AG10803 (cell line): ENCODE measurements at places on chromosomes 13 and 19.

- DNase-seq, result no peak
These were observed 21.4 kb downstream of the MAP4K1 start for GRCh38 chr19:38596057-38596981.

DNA sequence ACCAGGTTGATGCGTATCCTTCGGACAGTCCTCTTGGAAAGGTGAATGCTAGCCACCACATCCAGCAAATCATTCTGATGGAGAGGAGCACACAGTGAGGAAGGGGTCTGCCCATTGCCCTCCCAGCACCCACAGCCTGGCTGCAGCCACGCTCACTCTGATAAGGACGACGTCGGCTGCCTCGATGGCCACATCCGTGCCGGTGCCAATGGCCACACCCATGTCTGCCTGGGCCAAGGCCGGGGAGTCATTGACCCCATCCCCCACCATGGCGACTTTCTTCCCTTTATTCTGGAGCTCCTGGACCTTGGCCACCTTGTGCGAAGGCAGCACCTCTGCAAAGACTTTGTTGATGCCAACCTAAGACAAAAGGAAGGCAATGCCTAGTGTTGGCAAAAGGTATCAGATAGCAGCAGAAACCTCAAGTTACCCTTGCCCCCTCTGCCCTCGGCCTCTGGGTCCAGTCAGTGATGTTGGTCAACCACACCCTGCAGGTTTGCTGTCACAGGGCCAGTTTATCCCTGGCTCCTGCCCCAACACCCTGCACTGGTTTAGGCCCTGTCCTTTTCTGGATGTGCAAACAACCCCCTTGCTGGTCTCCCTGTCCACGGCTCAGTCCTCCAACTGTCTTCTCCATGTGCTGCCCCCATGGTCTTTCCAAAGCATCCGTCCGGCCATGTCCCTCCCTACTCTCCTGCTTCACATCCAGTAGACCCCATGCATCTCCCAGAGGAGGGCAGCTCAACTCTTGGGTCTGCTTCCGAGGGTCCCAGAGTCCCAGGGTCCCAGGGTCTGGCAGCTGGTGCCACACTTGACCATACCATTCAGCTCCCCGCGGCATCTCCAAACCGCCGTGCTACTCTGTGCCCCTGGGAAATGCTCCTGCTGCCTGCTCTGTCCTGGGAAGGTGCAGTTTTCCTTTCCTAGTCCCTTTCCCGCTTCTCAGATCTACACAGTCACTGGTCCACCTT lies 73.6 kb downstream of the ATP7B start:
- DNase-seq, result no peak

- DNase-seq, result no peak
These were observed 93.6 kb upstream of the WASF3 start for GRCh38 chr13:26463848-26464247.

- DNase-seq, result peak; percentile 84
These were observed 24.3 kb upstream of the MYDGF start for GRCh38 chr19:4694211-4694987.

GRCh38 chr13:36763126-36763722 lies 55.8 kb upstream of the RFXAP start:
- DNase-seq, result no peak

- DNase-seq, result no peak
These were observed 1359.6 kb upstream of the ATXN8OS start for GRCh38 chr13:68748038-68748437.

DNA sequence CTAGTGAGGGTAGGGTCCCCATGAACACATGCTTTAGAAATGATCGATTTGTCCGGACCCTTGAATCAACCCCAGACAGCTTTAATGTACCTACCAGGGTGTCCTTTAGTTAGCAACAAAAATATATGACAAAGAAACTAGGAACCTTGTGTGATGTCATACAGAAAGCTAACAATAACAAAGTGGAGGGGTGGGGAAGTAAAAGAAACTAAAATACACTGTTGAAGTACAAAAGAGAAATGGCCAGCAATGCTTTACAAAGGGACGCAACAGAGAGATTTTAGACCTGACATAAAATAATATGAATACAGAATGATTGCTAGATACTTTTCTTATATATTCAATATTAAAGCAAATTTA lies 40.0 kb downstream of the DZIP1 start:
- DNase-seq, result no peak

DNA sequence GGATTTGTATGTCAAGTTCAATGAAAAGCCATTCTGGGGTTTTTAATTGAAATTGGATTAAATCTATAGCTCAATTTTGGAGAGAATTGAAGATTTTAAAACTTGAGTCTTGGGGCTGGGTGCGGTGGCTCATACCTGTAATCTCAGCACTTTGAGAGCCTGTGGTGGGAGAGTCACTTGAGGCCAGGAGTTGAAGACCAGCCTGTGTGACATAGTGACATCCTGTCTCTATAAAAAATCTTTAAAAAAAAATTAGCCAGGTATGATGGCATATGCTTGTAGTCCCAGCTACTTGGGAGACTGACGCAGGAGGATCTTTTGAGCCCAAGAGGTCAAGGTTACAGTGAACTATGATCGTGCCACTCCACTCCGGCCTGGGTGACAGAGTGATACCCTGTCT lies 41.2 kb downstream of the VAV1 start:
- no peak for DNase-seq

- peak; percentile 48 for DNase-seq
These were observed 35.6 kb upstream of the NANOS3 start for GRCh38 chr19:13841086-13841961.

GRCh38 chr19:58406818-58407657 lies 1.4 kb upstream of the ZNF584 start:
- no peak for DNase-seq
